ENCODE measurements at places on chromosomes 5 and 9. TPM values are rescaled to one million over a fixed set of nuclear protein-coding genes. Genes with fewer than 3 reads are reported as not detected.

DNA sequence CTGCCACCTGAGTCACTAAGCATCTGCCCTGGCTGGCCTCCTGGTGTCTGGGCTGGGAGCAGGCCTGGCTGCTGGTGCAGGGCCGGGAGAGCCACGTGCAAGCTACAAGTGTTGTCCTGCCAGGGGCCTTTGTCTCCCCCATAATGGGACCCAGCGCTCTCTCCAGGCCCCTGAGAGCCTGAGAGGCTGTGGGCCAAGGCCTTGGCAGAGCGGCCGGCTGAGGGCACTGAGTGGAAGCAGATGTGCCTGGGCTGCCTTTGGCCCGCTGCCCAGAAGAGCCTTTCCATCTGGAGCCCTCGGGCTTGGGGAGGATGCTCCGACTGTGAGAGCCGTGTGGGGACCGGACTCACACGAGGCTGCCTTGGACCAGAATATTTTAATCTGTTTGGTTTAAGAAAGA, 185.5 kb downstream of the RGS3 start:
- DNase-seq: no peak

Gene HSPB3
- total RNA-seq: 0.53 TPM

DNA sequence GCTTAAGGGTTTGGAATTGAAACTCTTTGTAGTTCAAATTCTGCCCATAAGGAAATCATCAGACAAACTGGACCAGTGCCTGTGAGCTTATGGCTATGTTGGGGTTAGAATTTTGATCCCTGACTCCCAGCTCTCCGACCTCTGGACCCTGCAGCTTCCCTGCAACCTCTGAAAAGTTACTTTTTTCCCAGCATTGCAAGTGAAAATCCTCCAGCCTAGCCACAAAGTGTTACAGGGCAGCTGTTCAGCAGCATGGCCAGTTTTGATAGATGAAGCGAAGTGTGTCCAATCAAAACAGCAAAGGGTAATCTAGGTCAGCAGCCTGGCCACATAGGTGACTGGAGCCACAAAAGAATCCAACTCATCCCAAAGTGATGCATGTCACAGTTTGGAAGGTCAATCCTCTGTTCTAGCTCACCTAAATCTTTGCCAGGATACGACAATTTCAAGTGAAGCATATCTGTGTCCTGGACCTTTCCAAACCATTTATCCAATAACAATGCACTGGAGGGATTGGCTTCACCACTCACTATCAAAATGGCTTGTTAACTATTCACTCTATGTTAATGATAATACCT, 4.7 kb upstream of the CPEB4 start:
- DNase-seq: no peak

DNA sequence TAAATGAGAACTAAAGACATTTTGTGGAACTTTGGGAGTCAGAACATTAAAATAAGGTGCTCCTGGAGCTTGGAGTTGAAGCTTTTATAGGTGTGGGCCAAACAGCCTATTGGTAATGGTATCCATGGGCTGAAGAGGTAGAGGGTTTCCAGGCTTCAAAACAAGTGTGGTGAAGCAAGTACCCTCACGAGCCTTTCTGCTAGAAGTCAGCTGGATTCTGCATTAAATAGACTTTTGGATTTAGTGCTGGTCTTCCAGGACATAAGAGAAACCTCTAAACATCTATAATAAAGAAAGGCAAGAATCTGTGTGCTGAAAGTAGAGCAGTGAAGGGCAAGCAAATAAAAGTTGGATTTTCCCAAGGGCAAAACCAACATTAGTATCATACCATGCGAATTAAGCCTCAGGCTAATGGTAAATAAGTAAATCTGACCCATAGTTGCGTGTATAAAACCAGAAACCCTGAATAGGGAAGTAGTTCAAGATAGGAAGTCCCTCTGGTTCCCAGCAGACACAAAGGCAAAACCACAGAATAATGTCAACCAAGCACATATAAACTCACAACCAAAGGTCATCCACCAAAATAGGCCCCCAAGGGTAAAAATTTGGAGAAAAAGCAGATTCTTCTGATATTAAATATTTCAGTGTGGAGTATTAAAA, 306.3 kb downstream of the TLE4 start:
- no peak for DNase-seq

DNA sequence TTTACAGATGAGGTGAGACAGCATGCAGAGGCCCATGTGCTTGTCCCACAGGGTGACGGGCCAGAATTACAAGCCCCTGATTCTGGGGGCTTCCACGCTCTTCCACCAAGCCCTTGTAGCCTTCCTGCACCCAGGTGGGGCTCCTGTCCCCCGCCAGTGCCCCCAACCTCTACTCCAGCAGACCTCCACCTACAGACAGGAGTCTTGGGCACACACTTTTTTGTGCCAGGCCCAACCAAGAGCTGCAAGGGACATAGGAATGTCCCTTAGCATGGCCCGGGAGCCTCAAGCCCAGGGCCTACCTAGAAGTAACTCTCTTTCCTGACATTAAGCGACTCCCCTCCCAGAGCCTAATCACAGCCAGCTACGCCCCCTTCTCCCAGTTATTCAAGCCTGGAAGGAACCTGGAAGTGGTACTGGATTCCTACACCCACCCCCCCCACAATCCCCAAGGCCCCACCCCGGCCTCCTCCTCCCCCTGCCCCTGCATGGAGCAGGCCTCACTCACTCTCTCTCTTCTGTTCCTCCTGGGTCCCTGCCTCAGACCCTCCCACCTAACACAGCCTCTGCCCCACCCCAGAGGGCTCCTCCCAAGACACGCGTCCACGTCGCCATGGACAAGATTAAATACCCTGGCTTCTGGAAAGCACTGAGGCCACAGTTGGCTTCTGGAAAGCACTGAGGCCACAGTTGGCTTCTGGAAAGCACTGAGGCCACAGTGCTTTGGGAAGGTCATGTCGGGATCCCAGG, 30.5 kb downstream of the ADAMTS2 start:
- DNase-seq: no peak

DNA sequence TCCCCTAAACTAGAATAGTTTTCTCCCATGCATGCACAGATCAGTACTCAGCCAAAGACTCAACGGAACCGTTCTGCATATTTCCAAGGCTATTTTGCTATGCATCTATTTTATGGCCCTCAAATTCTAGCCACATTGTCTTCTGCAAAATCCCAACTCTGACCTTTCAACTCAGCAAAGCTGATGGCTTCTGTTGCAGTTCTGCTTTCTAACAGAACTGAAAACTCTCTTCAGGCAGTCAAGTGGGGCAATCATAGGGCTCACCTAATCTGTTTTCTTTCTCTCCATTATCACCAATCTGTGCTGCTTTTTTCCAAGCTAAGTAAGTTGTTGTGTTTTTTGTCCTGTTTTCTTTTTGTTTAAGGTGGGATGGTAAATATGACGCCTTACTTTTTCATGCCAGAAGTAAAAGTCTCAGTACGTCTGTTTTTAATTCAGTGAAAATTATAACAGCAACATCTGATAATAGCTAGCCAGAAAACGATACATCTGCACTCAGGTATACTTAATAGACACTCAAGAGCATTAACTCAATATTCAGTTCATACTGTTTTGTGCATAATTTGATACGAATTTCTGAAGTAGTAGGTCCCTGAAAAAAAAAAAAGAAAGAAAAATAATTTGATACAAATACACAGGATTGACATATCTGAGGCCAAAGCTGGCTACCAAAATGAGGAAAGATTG, 454.3 kb downstream of the TLE1 start:
- DNase-seq: no peak

DNA sequence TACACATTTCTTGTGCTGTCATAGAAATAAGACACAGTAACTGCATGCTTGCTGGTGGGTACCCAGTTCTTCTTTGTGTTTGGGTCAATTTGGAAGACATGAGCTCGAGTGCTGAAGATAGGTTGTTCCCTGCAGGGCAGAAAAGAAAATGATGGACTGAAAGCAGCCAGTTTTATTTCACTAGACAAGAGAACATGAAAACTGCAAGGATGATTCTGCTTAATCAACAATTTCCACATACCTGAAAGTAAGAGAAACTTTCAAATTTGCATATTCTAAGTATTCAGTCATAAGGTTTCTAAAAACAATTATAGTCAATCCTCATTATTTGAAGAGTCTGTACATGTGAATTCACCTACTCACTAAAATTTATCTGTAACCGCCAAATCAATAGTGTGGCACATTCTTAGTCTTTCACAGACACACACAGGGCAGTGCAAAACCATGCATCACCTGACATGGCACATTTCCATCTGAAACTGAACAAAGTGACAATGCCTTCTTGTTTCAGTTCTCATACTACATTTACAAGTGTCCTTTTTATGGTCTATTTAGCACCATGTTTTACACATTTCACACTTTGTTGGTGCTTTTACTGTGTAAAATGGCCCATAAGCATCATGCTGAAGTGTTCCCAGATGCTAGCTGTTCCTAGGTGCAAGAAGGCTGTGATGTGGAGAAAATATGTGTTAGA, 56.9 kb downstream of the HOMER1 start:
- no peak for DNase-seq

GRCh38 chr9:3508521-3509291, 17.1 kb downstream of the RFX3 start:
- no peak for DNase-seq

Gene DND1
- total RNA-seq: 2.6 TPM

Gene CCL27
- 0.43 TPM for total RNA-seq

DNA sequence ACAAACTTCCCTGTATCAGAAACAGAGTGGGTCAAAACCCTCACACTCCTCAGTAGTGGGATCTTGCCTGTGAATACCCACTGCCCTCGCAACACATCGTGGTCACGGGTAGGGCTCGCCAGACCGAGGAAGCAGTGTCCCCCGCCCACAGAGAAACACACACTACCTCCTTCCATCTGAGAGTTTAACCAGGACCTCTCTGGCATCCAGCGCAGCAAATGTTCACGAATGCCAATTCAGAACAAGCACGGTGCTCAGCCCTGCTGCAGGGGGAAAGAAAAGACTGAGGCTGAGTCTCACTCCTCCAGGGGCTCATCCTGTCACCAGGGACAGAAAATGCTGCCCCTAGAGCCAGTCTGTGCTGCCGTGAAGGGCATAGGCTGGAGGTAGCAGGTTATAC, 42.5 kb upstream of the SYNPO start:
- no peak for DNase-seq

DNA sequence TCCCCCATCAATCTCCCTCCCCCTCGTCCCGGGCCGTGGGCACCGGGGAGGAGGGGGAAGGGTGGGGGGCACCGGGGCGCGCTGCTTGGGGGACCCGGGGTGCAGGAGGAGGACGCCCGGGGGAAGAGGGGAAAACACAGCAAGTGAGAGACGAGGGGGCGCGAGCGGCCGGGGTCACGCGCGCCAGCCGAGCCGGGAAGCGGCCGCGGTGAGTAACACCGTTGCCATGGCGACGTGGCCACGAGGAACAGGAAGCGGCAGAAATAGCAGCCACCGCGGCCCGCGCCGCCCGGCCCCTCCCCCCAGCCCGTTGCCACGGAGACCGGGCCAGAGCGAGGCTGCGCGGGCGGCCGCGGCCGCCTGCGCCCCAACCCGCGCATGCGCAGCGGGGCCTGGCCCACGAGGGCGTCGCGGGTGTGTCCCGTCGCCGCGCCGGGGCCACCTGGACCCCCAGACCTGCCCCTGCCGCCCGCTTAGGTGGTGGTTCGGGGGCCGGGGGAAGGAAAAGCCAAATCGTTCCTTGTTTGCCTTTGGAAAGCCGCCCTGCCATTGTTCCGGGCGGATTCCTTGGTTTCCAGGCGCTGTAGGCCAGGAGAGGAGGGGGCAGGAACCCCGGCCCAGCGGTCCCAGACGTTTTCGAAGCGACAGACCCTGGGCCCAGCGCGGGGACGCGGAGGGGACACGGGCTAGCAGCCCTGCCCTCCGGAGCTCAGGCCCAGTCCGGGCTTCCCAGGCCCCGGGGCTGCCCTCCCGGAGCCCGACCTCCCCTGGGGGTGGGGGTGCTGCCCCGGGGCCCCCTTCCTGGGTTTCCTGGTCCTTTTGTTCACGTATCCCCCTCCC, 207.1 kb downstream of the C9orf50 start:
- peak; percentile 99 for DNase-seq

GRCh38 chr9:99472916-99473245, 250.8 kb downstream of the SEC61B start:
- no peak for DNase-seq

Gene NDFIP1
- 57.7 TPM for total RNA-seq

DNA sequence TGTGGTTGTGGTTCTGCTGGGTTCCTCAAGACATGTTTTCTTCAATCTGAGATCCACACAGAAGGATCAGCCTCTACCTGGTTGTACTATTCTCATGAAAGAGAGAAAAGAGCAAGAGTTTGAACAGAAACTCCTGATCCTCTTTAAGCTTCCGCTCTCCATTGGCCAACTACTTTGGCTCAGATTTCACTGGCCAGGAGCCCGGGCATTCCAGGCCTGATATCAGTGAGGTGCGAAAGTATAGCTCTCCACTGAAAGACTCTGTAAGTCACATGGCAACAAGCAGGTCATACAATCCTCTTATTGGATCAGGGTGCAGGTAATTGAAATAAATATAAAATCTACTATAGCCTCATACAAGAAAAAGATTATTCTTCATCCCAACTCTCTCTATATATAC, 920.5 kb downstream of the TLE4 start:
- no peak for DNase-seq

GRCh38 chr9:104608336-104608735, 2.9 kb upstream of the OR13C2 start:
- DNase-seq: no peak

Gene STK32A
- 2.0 TPM for total RNA-seq

DNA sequence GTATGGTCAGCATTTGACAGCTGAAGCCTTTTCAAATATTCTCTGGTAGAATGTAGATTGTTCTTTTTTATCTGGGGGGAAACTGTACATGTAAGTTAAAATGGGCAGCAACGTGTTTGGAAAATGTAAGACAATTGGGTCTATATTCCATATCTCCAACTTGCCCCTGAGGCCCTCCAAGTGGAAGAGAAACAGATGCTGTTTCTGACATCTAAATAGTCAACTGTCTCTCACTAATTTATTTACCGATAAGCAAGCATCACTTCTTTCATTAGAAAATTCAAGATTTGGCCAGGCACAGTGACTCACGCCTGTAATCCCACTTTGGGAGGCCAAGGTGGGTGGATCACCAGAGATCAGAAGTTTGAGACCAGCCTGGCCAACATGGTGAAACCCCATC, 120.2 kb upstream of the TBCA start:
- no peak for DNase-seq

- DNase-seq: no peak
Measured at GRCh38 chr5:81556809-81557208, 162.9 kb upstream of the ACOT12 start.

Gene SGCD
- total RNA-seq: 4.0 TPM

- no peak for DNase-seq
Measured at GRCh38 chr9:13596383-13596970, 317.0 kb upstream of the MPDZ start.

Gene SPATA31E1
- total RNA-seq: not detected

Gene WWC1
- 183 TPM for total RNA-seq

DNA sequence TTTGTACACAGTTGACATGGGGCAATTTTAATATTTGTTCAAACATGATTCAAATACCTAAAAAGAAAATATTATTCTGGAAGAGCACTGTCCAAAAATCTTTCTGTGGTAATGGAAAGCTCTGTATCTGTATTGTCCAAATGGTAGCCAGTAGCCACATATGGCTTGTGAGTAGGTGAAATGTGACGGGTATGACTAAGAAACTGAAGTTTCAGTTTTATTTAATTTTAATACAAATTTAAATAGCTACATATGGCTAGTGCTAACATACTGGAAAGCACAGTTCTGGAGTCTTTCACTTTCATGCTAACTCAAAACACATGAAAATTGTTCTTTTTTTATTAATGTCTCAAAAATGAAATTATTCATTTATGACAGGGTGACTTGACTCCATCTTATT, 132.6 kb downstream of the PLK2 start:
- DNase-seq: no peak

GRCh38 chr5:73507062-73507461, 8.8 kb downstream of the BTF3 start:
- DNase-seq: no peak

Gene TAS2R1
- total RNA-seq: not detected

Measured in type B pancreatic cell (in vitro differentiated cells).